ENCODE measurements at places on chromosomes 11 and 22.
A peak's percentile ranks its signal among the peaks of the same experiment; 100 is the strongest.

- H3K36me3 ChIP-seq: no peaks in the 10 kb centered on the region
- no peak overlapping the region for H3K27ac ChIP-seq
- H3K4me1 ChIP-seq: no peaks in the 10 kb centered on the region
- no peak for DNase-seq
These were observed 279.3 kb upstream of the TENM4 start for GRCh38 chr11:79720115-79720514.

GRCh38 chr11:1782831-1783724, 19.4 kb upstream of the CTSD start:
- H3K4me1 ChIP-seq: no peaks in the 10 kb centered on the region
- H3K4me3 ChIP-seq: no peak overlapping the region
- no peaks in the 10 kb centered on the region for H3K36me3 ChIP-seq

GRCh38 chr11:8832571-8833260, 78.3 kb upstream of the AKIP1 start:
- no peaks in the 10 kb centered on the region for H3K27me3 ChIP-seq
- no peak for DNase-seq
- H3K4me1 ChIP-seq: peaks cover 17% of the 10 kb centered on the region

DNA sequence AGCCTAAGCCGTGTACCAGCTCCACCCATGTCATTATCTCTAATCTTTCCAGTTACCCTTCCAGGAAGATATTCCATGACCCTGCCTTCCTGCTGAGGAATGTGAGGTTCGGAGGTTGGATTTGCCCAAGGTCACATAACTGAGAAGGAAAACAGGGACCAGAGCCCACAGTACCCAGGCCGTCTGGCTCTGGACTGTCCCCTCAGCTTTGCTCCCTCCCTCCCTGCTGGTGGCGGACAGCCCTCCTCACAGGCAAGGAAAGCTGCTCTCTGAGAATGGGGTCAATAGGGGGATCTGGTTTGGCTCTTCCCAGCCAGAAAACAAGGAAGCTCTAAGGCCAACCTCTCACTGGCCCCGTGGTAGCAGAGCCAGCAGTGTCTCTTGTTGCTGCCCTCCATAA, 63.3 kb downstream of the SYN3 start:
- H3K36me3 ChIP-seq: no peaks in the 10 kb centered on the region
- H3K4me3 ChIP-seq: no peak overlapping the region
- peak overlapping the region; percentile 49 for H3K27ac ChIP-seq
- peaks cover 48% of the 10 kb centered on the region for H3K4me1 ChIP-seq

GRCh38 chr22:22558071-22558971, 744 bp downstream of the PRAME start:
- H3K36me3 ChIP-seq: no peaks in the 10 kb centered on the region
- H3K27me3 ChIP-seq: no peaks in the 10 kb centered on the region
- H3K4me3 ChIP-seq: no peak overlapping the region
- H3K4me1 ChIP-seq: no peaks in the 10 kb centered on the region

All from vagina (tissue), 2 donors.